ENCODE measurements at places on chromosomes 2 and 18.
A peak's percentile ranks its signal among the peaks of the same experiment; 100 is the strongest.

DNA sequence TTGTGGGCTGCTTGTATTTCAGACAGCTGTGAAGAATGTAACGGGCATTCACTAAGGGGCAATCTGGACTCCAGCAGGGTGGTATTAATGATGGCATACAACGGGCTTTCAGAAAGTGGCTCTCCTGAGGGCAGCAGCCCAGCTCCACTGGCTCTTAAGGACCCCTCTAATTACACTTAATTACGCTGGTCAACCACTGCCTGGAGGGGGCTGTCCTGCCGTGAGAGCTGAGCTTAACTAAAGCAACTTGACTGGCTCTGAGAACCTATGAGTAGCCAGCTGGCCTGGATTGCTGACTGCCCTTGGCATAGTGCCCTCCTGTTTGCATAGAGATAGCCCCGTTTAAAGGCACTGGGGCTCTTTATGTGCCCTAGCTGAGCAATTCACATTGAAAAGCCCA lies 3.8 kb downstream of the LIPG start:
- DNase-seq = no peak

DNA sequence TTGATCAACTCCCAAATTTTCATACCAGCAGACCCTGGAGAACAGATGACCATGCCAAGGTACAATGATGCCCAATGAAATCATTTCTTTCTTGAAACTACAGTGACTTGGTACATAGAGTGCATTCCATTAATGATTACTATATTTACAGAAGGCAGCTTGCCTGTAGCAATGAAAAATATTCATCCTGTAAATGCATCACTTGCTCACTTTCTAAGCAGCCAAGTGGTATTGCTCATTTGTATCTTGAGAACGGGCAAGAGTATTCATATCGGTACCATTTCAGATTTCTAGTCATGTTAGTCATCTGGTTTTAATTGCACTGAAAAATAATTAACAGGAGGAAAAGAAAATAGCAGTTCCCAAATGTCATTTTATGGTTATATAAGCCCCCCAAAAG lies 59.6 kb downstream of the VIL1 start:
- DNase-seq = no peak

GRCh38 chr2:128799730-128800129 lies 481.1 kb upstream of the HS6ST1 start:
- DNase-seq = no peak

DNA sequence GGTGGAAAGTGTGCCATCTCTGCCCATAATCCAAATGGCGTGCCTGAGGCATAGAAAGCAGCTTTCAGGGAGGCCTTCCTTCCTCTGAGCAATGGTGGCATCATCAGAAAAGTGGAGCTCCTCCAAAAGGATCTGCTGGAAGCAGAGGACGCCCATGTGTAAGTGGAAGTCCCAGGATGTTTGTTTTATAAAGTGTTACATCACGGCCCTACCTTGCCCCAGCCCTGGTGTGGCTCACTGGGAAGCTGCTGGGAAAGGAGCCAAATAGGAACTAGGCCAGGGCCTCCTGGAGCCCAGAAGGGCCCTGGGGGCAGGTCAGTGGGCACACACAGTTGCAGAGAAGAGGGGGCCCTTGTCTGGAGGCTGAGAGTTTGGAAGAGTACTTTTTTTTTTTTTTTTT lies 4.2 kb upstream of the ODC1 start:
- peak; percentile 99 for DNase-seq

DNA sequence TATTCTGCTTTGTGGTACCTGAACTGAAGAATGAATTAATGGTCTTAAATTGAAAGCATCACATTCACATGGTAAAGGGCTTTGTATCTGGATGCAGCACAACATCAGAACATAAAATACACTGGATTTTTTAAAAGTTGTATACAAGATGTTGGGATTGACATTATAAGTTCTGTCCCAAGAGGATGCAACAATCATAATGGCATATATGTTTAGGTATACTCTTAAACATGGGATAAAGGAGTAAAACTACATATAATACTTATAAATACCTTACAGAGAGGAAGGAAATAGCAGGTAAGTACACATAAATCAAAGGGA lies 171.9 kb downstream of the THADA start:
- no peak for DNase-seq

- DNase-seq = no peak
These were observed 142.8 kb upstream of the ALPP start for GRCh38 chr2:232235716-232236115.

- no peak for DNase-seq
These were observed 42.7 kb downstream of the MAL start for GRCh38 chr2:95068256-95068655.

- no peak for DNase-seq
These were observed 31.0 kb downstream of the COL4A4 start for GRCh38 chr2:227132986-227133385.

DNA sequence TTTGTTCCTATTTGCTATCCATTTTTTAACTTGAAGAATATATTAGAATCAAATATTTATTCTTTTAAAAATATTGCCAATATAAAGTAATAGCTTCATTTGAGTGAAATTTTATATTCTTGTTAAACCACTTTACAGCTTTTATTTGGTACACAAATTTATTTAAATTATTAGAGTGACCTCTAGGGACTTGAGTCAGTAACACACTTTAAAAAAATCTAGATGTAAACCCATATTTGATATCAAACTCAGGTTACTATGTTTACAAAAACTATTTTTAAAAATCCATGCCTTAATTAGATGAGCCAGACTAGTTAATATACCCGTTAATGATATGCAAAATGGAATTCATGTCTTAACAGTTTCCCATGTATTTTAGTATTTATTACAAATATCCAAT lies 134.6 kb downstream of the MAP4K4 start:
- peak; percentile 46 for DNase-seq

GRCh38 chr18:9108911-9109310 lies 6.4 kb downstream of the NDUFV2 start:
- no peak for DNase-seq

DNA sequence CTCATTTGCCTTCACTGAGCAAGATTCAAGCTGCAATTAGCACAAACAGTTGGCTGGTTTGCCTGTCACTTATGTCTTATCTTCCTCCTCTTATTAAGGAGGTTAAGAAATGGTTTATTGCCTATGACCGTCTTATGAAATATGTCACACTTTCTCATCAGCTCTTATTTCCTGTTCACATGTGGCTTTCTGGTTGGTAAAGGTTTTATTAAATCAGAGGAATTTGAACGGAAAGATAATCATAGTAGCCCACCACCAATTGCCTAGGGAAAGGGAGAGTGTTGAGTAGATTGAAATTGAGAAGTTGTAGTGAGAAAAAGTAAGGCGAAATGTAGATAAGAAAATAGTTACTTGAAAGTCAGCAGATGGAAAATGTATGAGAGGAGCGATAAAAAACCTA lies 4.2 kb upstream of the IL1R1 start:
- no peak for DNase-seq

- DNase-seq = no peak
These were observed 167.0 kb upstream of the CREB1 start for GRCh38 chr2:207362716-207363115.

DNA sequence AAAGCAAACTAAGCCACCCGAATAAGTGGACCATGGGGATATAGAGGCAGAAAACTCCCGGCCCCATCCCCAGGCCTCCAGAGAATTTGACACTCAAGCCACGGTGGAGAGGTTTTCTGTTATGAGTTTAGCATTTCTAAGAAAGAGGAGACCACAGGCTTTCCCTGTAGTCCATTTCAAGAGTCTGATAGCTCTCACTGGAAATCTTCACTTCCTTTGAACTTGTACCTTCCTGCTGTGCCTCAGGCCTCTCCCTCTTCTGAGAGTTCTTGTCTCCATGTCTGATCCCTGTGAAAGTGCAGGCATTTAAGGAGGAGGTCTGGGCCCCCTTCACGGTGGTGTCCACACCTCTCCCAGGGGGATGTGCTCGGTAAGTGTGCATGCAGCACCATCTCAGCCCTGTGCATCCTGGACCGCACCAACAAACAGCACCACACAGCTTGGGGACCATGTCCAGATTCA lies 113.7 kb downstream of the BCL2 start:
- no peak for DNase-seq

DNA sequence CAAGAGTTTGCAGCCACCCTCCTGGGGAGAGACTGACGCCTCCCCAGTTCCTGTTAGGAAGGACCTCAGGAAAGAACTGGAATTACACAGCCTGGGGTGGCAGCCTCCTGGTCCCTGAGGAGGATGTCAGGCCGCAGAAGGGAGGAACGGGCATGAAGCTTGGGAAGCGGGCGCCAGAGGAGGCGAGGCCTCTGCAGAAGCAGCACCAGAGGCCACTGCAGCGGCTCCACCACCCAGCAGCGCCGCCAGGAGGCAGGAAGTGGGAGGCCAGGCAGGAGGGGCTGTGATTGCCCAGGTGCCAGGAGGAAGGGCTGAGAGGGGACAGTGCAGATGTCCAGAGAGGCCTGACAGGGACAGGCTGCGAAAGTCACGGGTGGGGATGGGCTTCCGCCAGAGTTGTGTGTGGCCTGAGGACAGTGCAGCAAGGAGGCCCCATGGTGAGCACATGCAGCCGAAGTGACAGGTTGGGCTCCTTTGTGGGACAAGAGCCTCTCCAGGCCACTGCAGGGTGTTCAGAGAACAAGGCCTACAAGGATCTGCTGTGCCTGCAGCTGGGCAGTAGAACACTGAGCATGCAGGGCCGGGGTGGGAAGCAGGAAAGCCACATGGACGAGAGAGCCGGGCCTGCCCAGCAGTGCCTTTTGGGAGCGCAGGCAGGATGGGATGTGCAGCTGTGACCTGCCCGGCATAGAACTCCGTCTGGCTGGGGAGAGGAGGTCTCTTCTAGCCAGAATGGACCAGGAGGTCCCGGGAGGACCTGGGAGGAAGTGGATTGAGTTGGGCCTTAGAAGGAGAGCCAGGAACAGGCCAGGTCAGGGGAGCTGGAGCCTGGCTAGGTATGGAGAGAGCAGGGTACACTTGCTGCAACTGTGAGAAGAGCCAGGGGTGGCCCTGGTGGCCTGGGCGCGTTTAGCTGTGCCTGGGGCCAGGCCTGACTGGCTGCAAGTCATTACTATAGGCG lies 39.1 kb upstream of the ALPP start:
- DNase-seq = no peak

DNA sequence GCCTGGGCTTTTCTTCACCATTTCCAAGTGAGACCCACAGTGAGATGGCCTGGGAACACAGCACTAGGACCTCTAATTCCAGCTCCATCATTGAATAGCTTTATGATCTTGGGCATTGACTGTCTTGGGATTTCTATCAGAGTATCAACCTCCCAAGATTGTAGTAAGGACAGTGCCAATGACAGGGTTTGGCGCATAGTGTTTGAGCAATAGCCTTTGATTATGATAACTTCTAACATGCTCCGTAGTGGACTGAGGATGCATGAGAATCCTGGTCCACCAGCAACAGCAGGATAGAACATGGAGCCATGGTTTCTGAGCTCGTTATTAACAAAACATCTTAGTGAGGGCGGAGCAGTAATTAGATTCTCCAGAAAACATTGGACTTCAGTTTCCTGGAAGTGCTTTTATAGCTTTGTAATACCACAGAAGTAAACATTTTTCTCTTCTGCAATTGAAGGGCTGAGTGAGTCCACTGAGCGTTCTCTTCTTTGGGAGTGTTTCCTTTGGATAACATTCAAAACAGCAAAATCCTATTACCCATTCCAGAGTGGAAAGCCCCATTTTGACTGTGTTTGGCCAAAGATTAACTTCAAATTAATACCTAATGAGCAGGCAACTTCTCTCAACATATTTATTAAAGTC lies 63.7 kb downstream of the IL1R2 start:
- DNase-seq = no peak

GRCh38 chr18:77065221-77065981 lies 67.2 kb downstream of the MBP start:
- DNase-seq = peak; percentile 87

- DNase-seq = no peak
These were observed 42.1 kb downstream of the DOK1 start for GRCh38 chr2:74596584-74596983.

- no peak for DNase-seq
These were observed 8.3 kb upstream of the TNS1 start for GRCh38 chr2:218010984-218011652.

DNA sequence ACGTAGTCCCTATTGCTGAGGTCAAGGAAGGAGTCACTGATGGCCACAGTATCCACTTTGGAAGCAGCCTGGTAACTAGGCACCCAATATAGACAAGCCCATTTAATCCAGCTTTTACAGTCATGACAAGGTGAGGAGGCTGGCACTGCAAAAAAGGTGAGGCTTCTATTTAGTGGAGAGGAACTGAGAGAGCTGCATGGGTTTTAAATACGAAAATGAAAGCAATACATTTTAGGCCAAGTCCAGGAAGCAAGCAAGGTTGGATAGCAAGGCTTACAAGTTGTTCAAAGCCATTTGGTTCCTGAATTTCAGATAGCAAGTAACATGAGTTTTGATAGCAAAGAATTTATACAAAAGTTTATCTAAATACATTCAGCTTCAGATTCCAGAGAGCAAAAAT lies 80.4 kb downstream of the SGPP2 start:
- no peak for DNase-seq

GRCh38 chr2:69979902-69980807 lies 18.7 kb upstream of the ASPRV1 start:
- peak; percentile 11 for DNase-seq

DNA sequence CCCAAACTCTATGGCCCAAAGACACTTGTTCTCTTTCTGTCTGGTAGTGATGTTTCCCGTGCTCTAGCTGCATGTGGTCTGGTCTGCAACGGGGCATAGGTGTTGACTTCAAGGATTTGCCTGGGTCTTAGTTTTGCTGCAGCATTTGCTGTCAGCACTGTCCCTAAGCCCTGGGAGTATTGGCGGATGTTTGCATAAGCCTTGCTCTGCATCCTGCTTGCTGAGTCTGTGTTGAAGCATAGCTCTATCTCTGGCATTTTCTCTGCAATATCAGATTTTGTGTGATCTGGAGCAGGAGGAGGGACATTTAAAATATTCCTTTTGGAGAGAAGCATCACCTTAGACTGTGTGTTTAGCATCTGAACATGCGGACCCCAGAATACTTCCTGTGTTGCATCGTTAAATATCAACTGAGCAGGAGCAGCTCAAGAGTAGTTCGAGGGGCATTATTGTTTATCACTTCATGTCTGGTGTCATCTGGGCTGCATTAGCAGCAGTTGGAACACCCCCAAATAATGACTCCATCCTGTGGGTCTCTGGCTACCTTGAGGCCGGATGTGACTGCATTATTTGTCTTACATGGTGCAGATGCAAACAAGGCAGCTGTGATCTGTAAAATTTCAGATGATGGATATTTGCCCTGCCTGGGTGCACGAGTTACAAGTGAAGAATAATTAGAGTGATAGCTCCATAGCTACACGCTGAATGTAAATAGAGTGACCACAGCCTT lies 231.7 kb downstream of the TRIB2 start:
- peak; percentile 63 for DNase-seq

- DNase-seq = no peak
These were observed 94.4 kb upstream of the LDAH start for GRCh38 chr2:20917287-20917660.

All from PC-3 (cell line).